GOT3 (cell line): ENCODE measurements at places on chromosomes 2 and 18.

- DNase-seq = no peak
Observed at GRCh38 chr2:20676353-20677215, 9.6 kb downstream of the GDF7 start.

DNA sequence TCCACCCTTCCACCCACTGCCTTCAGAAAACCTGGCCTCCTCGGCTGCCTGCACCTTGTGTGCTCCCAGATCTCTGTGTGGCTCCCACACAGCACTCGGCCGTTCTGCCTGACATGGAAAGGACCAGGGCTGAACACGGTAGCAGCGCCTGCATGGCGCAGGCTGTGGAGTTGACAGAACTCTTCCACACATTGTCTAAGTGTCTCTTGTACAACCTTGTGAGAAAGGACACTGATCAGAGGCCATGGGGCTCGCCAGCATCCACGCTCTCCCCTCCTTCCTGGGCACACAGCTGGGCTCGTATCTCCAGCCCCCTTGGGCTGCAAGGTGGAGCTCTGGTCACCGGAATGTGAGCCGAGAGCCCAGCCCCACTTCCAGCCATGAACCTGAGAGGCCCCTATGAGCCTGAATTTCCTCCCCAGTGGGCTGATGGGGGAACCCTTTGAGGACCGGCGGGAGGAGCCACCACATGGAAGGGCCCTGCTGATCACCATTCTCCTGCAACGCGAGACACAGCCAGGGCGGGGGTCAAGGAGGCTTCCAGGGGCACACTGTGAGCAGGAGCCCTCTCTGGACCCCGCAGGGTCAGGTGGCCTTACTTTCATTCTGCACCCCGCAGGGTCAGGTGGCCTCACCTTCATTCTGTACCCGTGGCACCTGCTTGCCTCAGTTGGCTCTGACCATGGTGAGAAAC, 314.2 kb upstream of the MYT1L start:
- no peak for DNase-seq

GRCh38 chr2:181953881-181954537, 31.6 kb upstream of the PPP1R1C start:
- DNase-seq = no peak

GRCh38 chr18:39675906-39676305, 2110.3 kb upstream of the CELF4 start:
- no peak for DNase-seq

DNA sequence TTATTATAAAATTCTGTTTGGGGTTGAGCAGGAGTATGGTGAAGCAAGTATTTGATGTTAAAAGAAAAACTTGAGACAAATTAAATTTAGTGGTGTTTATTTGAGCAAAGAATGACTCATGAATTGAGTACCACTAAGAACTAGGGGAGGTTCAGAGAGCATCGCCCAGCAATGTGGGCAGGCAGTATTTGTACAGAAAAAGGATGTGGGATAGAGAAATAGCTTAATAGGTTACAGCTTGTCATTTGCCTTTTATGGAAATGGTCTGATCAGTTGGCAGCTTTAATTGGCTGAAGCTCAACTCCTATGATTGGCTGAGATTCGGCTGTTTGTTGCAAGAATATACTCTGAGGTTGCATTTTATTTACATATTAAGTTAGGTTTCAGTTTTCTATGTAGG, 68.2 kb downstream of the LRATD1 start:
- no peak for DNase-seq

GRCh38 chr2:165277295-165277694, 38.1 kb downstream of the SCN2A start:
- no peak for DNase-seq

- no peak for DNase-seq
Observed at GRCh38 chr2:148917431-148917830, 42.4 kb downstream of the KIF5C start.

- DNase-seq = no peak
Observed at GRCh38 chr2:69977186-69977585, 15.8 kb upstream of the ASPRV1 start.

GRCh38 chr2:11155381-11156035, at the start of gene SLC66A3:
Gene SLC66A3, plus strand, starts transcription at chr2:11155467. Its CDS starts 80 bp downstream, at chr2:11155547.
- DNase-seq = peak; percentile 79

GRCh38 chr2:113873867-113874266, 16.0 kb upstream of the ACTR3 start:
- DNase-seq = no peak

GRCh38 chr2:204827701-204828590, 282.7 kb downstream of the PARD3B start:
- no peak for DNase-seq

DNA sequence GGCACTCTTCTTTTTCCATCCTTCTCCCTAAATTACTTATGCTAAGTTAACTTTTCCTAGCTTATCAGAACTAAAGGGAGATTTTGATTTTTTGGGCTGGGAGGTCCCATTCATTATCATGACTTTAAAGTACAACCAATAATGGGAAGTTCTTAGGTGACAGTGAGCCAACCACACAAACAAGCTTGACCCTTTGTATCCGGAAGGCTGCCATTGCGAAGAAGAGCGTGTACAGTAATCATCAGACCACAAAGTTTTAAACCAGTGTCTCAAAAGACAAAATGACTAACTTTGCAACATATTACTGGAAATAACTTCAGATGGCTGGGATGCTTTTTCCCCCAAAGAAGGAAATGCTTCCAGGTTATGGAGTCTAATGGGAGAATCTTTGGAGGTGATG, 298.1 kb downstream of the TGIF1 start:
- DNase-seq = no peak

DNA sequence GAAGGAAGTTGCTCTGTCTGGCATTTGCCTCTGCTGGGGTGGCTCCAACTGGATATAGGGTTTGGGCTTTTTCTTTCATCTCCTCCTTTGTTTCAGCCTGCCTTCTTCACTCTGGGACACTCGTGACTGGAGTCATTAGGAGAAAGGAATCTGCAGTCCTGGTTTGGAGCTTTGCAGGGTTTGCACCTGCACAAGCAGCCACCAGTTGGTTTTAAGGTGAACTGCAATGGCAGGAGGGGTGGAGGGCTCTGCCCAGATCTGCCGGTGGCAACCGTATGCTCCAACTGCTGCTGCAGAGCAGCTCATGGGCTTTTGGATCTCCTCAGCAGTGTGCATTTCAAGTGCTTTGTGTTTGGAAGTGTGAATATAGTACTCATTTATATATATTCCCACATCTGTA, 131.3 kb upstream of the MGAT5 start:
- no peak for DNase-seq

DNA sequence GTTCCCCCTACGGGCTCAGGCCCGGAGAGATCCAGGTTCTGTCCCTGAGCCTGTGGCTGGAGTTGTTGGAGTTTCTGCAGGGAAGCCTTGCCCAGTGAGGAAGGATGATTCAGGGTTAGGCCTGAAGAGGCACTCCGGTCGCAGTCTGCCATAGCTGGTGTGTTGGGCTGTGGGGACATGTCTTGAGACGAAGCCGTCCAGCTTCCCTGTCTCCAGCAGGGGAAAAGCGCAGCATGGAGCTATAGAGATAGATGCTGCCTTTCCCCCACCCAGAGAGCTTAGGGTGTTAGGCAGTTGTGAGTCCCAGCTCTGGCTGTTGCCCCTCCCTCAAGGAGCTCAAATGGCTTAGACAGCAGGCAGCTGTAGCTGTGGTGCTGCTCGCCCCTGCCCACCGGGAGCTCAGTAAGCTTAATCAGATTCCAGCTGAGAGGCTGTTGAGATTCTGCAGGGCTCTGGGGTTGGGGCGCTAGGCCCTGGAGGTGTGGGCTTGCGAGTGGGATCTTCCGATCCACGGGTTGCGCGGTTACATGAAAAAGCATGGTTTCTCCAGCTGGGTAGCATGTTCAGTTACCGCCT, 103.9 kb downstream of the PMAIP1 start:
- DNase-seq = no peak
